Fibroblast of skin of left quadriceps (primary cell): ENCODE measurements at places on chromosomes 6 and 20.

- no peak for DNase-seq
Observed at GRCh38 chr6:56516003-56516402, 126.7 kb downstream of the DST start.

DNA sequence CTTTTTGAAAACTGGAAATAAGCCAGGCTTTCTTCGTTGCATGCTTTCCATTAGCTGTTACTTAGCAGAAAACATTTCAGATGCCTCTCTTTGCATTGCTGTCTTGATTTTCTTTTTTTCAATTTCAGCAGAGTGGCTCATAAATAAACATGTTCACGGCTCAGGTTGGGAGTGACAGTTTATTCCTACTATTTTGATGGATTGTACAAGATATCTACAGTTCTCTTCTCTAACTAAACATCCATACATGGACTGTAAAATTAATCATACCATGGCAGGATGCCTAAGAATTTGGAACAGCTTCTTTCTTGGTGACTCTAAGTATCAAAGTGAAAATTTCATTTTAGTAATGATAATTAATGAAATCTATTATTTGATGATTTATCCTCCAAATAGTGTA, 130.5 kb upstream of the EPHA7 start:
- no peak for DNase-seq

GRCh38 chr6:14278006-14278405, 160.4 kb downstream of the CD83 start:
- no peak for DNase-seq

GRCh38 chr6:100479179-100480035, 14.7 kb upstream of the SIM1 start:
- DNase-seq, result no peak

DNA sequence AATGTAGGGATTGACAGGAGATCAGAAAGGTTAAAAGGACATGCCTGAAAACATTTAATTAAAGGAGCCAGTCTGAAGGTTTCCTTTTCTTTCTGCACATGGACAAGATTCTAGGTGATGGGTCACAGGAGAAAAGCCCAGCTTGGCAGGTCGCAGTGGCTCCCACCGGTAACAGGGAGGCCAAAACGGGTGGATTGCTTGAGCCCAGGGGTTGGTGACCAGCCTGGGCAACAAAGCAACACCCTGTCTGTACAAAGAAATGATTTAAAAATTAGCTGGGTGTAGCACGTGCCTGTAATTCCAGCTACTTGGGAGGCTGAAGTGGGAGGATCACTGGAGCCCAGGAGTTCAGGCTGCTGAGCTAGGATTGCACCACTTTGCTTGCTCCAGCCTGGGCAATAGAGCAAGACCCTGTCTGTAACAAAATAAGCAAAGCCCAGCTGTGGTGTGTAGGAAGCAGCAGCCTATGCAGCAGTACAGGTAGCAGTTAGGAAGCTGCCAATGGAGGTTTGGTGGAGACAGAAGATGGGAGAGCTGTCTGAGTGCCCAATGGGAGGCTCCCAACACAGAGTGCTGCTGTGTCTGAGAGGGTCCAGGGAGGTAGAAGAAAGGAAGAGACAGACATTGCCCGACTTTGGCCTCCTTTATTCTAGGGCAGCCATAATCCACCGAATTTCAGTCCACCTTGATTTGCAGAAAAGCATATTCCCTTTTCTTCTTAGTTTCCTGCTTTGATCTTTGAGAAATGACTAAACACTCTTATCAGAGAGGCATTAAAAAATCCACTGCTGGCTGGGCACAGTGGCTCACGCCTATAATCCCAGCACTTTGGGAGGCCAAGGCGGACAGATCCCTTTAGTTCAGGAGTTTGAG, 7.1 kb upstream of the AP5S1 start:
- DNase-seq, result no peak

- DNase-seq, result no peak
Observed at GRCh38 chr20:5316188-5317158, at the start of gene PROKR2. Gene PROKR2, minus strand, starts transcription at chr20:5316954. Its CDS starts 2,585 bp downstream, at chr20:5314369.

GRCh38 chr6:103107985-103108384, 1714.5 kb downstream of the GRIK2 start:
- no peak for DNase-seq
